CD14-positive monocyte (primary cell): ENCODE measurements at places on chromosomes 11 and 22. TPM values are rescaled to one million over a fixed set of nuclear protein-coding genes. Genes with fewer than 3 reads are reported as not detected.

P2RX6 gene
- polyA plus RNA-seq, result not detected

DCDC1 gene
- not detected for polyA plus RNA-seq

TSSK2 gene
- polyA plus RNA-seq, result not detected

GTSE1 gene
- polyA plus RNA-seq, result 0.04 TPM in 1 of 2 replicates, not detected in the other

SHANK2 gene
- not detected for polyA plus RNA-seq

GAL gene
- polyA plus RNA-seq, result not detected

SRPRA gene
- 68.7 TPM for polyA plus RNA-seq

OR5AK2 gene
- not detected in 2 replicates for polyA plus RNA-seq

SLC17A6 gene
- polyA plus RNA-seq, result not detected in 2 replicates

DNA sequence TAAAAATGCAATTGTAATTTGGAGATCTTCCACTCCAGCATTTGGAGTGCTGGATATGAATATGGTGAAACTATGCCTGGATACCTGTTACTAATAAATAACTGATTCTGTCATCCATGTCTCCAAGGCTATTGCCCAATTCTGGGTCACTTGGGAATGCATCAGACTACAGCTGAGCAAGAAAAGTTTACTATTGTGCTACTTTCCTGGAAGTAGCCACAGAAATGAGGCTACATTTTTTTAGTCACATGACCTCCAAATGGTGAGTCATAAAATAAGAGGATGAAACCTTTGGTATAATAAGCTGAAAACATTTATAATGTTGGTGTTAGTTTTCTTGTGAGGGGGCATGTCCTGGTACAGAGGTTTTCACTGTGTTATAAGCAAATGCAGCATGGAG lies 44.4 kb downstream of the DCDC1 start:
- no peak for DNase-seq

DNA sequence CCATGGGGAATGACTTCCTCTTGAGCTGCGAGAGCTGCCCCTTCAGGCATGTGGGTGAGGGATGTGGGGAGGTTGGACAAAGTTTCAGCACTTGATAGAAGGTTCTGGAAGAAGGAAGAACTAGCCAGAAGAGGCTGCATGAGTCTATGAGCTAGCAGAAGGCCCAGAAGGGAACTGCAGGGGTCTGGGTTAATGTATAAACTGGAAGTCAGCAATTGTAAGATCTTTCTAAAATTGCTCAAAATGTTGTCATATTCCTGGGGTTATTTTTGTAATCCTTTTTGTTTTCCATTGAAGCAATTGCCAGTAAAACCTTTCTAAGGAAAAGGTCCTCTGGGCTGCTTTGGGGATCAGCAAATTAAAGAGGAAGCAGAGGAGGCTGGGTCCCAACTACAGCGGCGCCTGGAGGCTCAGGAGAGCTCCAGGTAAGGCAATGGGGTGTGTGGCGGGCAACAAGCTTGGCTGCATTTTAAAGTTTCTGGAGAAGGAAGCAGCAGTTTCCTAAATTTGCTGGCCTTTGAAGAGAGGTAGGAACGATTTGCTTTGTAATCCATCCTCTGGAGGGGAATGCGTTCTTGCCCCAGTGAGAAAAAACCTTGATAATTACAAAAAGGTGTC lies 29.2 kb downstream of the ADAMTS15 start:
- no peak for DNase-seq

DNA sequence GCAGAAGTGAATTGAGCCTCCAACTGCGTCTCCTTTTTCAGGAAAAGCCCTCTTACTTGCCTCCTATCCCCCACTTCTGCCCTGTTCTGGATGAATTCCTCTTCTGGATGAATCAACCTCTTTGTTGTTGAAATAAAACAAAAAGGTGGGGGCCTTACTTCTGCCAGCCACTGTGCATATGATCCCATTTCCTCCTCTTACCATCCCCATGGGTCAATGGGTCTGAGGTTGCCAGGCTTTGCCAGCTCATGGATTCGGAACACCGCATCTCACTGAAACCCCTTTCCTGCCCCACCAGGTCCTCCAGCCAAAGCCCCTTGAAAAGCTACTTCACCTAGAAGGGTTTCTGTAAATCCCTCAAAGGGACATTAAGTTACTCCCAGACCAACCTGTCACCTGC lies 3.7 kb upstream of the CHST1 start:
- no peak for DNase-seq

- no peak for DNase-seq
Observed at GRCh38 chr22:29710922-29711593, 8.7 kb upstream of the CABP7 start.

- DNase-seq, result no peak
Observed at GRCh38 chr22:24165673-24166072, 15.6 kb upstream of the SUSD2 start.

DNA sequence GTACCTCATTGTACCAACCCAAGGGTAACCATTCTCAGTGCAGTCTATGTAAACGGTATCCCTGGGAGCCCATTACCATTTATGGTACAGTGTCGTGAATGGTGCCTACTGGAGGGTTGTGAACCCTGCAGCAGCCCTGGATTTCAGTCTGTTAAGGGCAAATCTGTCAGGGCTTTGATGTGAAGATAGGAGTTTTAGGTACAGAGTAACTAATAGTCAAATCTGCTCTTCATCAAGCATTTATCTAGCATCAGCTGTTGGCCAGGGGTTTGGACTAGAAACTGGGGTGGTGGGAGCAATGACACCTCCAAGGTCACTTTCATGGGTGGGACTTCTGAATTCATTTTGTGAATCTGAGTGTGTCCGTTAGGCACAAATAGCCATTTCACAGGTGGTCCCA lies 50.6 kb upstream of the RFPL3 start:
- no peak for DNase-seq

GRCh38 chr11:134277183-134278001 lies 1.2 kb downstream of the GLB1L3 start:
- no peak for DNase-seq

DNA sequence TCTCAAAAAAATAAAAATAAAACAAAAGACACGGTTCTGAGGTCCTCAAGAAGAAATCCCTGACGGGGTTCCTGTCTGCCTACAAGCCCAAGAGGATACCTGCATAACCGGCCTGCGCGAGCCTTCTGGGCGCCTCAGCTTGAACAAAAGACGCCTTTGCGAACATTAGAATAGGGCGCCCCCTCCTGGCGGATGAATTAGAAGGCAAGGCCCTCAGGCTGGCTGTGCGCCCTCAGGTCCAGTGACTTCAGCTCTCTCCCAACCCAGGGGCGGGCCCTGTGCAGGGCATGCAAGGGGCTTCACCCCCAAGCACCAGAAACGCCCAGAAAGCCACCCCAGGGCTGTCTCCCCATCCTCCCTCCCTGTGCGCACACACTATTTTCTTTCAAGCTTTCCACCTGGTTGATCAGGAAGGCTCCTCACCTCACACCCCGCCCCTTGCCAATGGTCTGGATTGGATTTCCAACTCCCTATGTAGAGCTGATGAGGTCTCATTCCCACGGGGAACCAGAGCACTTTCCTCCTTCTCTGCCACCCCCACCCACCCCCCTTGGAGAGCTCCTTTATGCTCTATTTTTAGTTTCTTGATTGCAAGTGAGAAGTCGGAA lies 273.3 kb downstream of the BUD13 start:
- no peak for DNase-seq

GRCh38 chr11:203056-203944 lies 3.9 kb downstream of the BET1L start:
- DNase-seq, result no peak

- DNase-seq, result no peak
Observed at GRCh38 chr22:40747361-40747760, 68.1 kb downstream of the MCHR1 start.

DNA sequence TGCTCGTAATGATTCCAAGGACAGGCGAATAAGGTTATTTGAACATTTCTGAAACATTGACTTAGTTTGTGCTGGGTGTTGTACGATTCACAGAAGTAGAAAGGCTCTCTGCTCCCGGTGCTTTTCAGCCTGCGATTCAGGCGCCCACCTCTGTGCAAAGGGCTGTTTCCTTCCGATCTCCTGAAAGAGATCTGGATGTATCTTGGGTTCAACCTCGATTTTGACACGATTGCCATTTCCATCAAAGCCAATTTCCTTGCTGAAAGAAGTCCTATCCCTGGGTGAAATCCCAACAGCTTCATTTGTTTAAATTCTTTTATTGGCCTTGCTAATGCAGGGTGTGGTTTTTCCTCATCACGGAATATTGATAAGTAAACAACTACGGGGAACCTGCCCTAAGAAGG lies 1.1 kb upstream of the ZC3H12C start:
- DNase-seq, result no peak

GRCh38 chr22:29617922-29618629 lies 14.6 kb downstream of the NF2 start:
- no peak for DNase-seq

DNA sequence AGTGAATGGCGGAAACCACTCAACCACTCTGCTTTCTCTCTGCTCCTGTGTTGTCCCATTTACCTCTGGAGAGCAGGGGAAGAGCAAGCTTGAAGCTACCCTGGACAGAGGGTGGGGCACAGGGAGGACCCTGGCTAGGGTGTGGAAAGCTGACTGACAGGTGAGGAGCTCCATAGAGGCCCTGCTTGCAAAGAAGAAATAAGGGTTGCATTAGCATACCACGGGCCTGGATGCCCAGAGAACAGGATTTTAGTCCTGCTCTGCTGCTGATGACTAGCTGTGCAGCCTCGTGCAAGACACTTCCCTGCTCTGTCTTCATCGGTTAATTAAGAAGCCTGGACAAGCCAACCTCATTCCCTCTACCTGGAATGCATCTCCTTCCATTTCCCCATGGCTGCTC lies 135.0 kb downstream of the BUD13 start:
- no peak for DNase-seq

- DNase-seq, result peak; percentile 40
Observed at GRCh38 chr11:32960553-32961164, 55.0 kb upstream of the DEPDC7 start.

- no peak for DNase-seq
Observed at GRCh38 chr22:45910928-45911467, 66.0 kb downstream of the WNT7B start.

GRCh38 chr11:43021466-43021865 lies 290.3 kb upstream of the API5 start:
- DNase-seq, result no peak
